ENCODE measurements at places on chromosomes 5 and 9.

GRCh38 chr9:28163619-28164018 lies 590.3 kb upstream of the C9orf72 start:
- H3K4me1 ChIP-seq: no peaks in the 10 kb centered on the region
- no peaks in the 10 kb centered on the region for H3K36me3 ChIP-seq
- H3K4me3 ChIP-seq: no peak overlapping the region
- H3K27me3 ChIP-seq: no peaks in the 10 kb centered on the region

GRCh38 chr5:73352649-73353230 lies 95.8 kb downstream of the FOXD1 start:
- no peak for DNase-seq
- no peaks in the 10 kb centered on the region for H3K36me3 ChIP-seq
- no peaks in the 10 kb centered on the region for H3K4me1 ChIP-seq

DNA sequence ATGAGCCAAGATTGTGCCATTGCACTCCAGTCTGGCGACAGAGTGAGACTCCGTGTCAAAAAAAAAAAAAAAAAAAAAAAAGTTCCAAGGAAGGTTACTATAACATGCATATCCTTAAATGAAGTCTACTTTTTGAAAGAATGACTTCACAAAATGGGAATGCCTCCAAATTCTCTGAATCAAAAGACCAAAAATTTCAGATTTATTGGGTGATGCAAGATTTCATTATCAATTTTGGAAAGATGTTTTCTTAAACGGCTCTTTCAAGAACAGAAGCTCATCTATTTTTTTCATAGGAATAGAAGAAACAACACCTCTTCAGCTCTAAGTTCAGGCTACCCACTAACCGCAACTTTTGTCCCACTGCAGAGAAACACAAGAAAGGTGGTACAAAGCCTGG lies 69.9 kb downstream of the AUH start:
- no peaks in the 10 kb centered on the region for H3K27me3 ChIP-seq
- no peak overlapping the region for H3K4me3 ChIP-seq
- peaks cover 46% of the 10 kb centered on the region for H3K36me3 ChIP-seq

DNA sequence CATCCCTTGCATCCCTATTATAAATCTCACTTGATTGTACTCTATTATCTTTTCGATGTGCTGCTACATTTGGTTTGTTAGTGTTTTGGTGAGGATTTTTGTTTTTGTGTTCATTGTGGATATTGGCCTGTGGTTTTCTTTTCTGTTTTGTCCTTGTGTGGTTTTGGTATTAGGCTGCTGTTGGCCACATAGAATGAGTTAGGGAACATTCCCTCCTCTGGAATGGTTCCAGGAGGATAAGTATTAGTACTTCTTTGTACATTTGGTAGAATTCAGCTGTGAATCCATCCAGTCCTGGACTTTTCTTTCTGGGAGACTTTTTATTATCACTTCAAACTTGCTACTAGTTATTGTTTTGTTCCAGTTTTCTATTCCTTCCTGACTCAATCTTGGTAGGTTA lies 287.2 kb downstream of the CWC27 start:
- no peak overlapping the region for H3K27ac ChIP-seq
- H3K27me3 ChIP-seq: no peaks in the 10 kb centered on the region
- no peaks in the 10 kb centered on the region for H3K36me3 ChIP-seq
- DNase-seq: no peak
- H3K4me1 ChIP-seq: no peaks in the 10 kb centered on the region

- H3K4me3 ChIP-seq: no peak overlapping the region
- no peaks in the 10 kb centered on the region for H3K27me3 ChIP-seq
- peak overlapping the region; percentile 13 for H3K27ac ChIP-seq
- H3K36me3 ChIP-seq: no peaks in the 10 kb centered on the region
Observed at GRCh38 chr5:157267761-157268480, 2.0 kb downstream of the CYFIP2 start.

GRCh38 chr5:131164191-131165118 lies 601 bp downstream of the HINT1 start:
- no peaks in the 10 kb centered on the region for H3K27me3 ChIP-seq
- DNase-seq: peak; percentile 86
- H3K4me1 ChIP-seq: peaks cover 13% of the 10 kb centered on the region
- peak overlapping the region; percentile 92 for H3K4me3 ChIP-seq

- DNase-seq: no peak
- H3K4me1 ChIP-seq: no peaks in the 10 kb centered on the region
- no peak overlapping the region for H3K4me3 ChIP-seq
- H3K27ac ChIP-seq: no peak overlapping the region
- H3K27me3 ChIP-seq: no peaks in the 10 kb centered on the region
Observed at GRCh38 chr5:102537011-102537410, 38.2 kb upstream of the SLCO6A1 start.

DNA sequence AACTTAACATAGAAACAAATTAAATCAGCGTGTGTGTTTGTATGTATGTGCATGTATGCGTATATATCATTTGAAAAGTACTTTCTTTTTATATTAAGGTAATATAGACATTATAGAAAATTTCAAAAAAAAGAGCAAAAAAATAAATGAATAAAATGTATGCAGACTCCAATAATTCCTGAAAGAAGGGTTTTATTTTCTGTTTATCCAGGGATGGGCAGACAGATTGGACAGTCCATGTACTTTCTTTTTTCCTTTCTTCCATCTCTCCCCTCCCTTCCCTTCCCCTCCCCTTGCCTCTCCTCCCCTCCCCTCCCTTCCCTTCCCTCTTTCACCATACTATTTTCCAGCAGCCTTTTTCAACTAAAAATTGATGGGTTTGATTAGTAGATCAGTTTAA lies 123.8 kb downstream of the SGCD start:
- no peaks in the 10 kb centered on the region for H3K4me1 ChIP-seq
- H3K27me3 ChIP-seq: no peaks in the 10 kb centered on the region
- no peak overlapping the region for H3K27ac ChIP-seq
- H3K36me3 ChIP-seq: no peaks in the 10 kb centered on the region
- H3K4me3 ChIP-seq: no peak overlapping the region

- H3K4me1 ChIP-seq: no peaks in the 10 kb centered on the region
- H3K27ac ChIP-seq: no peak overlapping the region
- no peak overlapping the region for H3K4me3 ChIP-seq
- DNase-seq: no peak
- no peaks in the 10 kb centered on the region for H3K27me3 ChIP-seq
- no peaks in the 10 kb centered on the region for H3K36me3 ChIP-seq
Observed at GRCh38 chr9:97109194-97109811, 70.4 kb upstream of the CTSV start.

- H3K27me3 ChIP-seq: no peaks in the 10 kb centered on the region
- no peak for DNase-seq
- H3K4me1 ChIP-seq: no peaks in the 10 kb centered on the region
- no peak overlapping the region for H3K27ac ChIP-seq
- no peaks in the 10 kb centered on the region for H3K36me3 ChIP-seq
Observed at GRCh38 chr5:159682623-159683022, 233.7 kb upstream of the ADRA1B start.

DNA sequence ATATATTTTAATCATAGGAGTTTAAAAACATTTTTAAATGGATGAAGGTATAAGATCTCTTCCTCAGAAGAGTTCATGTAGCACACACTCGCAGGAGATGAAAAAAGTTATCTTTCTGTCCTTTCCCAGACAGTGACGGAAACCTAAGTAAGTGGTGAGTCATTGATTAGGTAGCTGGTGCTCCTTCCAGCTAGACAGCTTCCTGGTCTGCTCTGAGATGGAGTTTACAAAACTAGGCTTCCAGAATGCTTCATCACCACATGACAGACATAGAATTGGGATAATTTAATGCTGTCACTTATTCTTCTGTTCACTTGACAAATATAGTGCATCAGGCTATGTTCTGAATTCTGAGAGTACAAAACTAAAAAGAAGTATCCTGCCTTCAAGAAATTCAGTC lies 2393.0 kb upstream of the C9orf72 start:
- no peaks in the 10 kb centered on the region for H3K4me1 ChIP-seq
- H3K27me3 ChIP-seq: no peaks in the 10 kb centered on the region
- no peak overlapping the region for H3K4me3 ChIP-seq
- H3K27ac ChIP-seq: no peak overlapping the region
- DNase-seq: no peak
- no peaks in the 10 kb centered on the region for H3K36me3 ChIP-seq

GRCh38 chr9:113454914-113455761 lies 8.4 kb upstream of the RGS3 start:
- H3K4me1 ChIP-seq: peaks cover 28% of the 10 kb centered on the region
- no peak overlapping the region for H3K4me3 ChIP-seq
- H3K27me3 ChIP-seq: no peaks in the 10 kb centered on the region
- no peak for DNase-seq
- no peaks in the 10 kb centered on the region for H3K36me3 ChIP-seq
- peak overlapping the region; percentile 92 for H3K27ac ChIP-seq

GRCh38 chr9:70427161-70427945 lies 12.9 kb upstream of the KLF9 start:
- H3K27ac ChIP-seq: peak overlapping the region; percentile 27
- H3K4me1 ChIP-seq: peaks cover 10% of the 10 kb centered on the region
- H3K27me3 ChIP-seq: no peaks in the 10 kb centered on the region
- no peak overlapping the region for H3K4me3 ChIP-seq
- no peak for DNase-seq

DNA sequence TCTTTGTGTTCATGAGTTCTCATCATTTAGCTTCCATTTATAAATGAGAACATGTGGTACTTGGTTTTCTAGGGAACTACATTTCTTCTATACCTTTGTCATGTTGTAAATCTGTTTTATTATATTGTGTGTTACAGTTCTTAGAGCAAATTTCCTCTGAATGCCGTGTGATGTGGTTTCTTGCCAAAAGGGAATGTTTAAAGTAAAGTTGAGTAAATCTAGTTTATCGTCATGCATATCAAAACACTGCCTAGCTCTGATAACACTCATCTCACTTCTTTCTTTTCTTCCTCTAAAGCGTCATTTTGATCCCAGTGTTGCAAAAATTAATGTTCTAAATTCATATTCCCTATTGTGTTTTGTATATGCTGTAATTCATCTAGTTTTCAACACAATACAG lies 295.4 kb upstream of the HAPLN1 start:
- H3K4me3 ChIP-seq: no peak overlapping the region
- no peaks in the 10 kb centered on the region for H3K27me3 ChIP-seq
- no peaks in the 10 kb centered on the region for H3K4me1 ChIP-seq
- no peak overlapping the region for H3K27ac ChIP-seq

- H3K4me1 ChIP-seq: no peaks in the 10 kb centered on the region
- H3K27ac ChIP-seq: no peak overlapping the region
- no peaks in the 10 kb centered on the region for H3K27me3 ChIP-seq
- no peaks in the 10 kb centered on the region for H3K36me3 ChIP-seq
Observed at GRCh38 chr5:120236360-120236759, 227.7 kb upstream of the PRR16 start.

DNA sequence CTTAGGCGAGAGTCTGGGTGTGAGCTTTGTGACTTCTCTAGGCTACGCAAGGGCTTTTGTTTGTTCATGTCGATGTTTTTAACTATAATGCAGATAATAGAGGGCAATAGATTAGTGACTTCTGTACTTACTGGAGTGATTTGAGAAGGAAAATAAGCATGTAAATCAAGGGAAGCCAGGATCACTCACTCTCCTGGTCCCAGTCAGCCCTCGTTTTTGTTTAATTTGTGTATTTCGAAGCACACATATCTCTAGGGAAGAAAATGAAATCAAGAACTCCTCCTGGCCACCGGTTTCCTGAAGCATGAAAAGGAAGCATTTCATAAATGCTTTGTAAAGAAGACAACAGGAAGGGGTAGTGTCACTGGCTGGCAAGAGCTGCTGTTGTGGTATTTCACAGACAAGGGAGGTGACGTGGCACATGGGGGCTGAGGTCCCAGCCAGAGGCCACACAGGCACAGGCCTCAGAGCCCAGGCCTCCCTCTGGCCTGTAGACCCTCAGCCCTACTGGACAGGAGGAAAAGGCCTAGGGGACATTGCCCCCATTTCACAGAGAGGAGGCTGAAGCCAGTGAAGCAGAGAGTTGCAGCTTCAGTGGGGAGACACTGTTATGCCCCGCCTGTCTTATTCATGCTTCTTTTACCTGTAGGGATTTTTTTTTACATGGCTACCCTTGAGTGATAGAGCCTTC lies 34.1 kb downstream of the IRF1 start:
- peak overlapping the region; percentile 3 for H3K4me3 ChIP-seq
- DNase-seq: peak; percentile 77
- H3K27me3 ChIP-seq: no peaks in the 10 kb centered on the region
- H3K4me1 ChIP-seq: peaks cover 56% of the 10 kb centered on the region
- H3K36me3 ChIP-seq: peaks cover 16% of the 10 kb centered on the region

GRCh38 chr5:36058776-36059175 lies 7.9 kb downstream of the UGT3A2 start:
- no peaks in the 10 kb centered on the region for H3K4me1 ChIP-seq
- H3K36me3 ChIP-seq: no peaks in the 10 kb centered on the region
- no peak for DNase-seq
- no peak overlapping the region for H3K27ac ChIP-seq
- H3K4me3 ChIP-seq: no peak overlapping the region
- no peaks in the 10 kb centered on the region for H3K27me3 ChIP-seq

DNA sequence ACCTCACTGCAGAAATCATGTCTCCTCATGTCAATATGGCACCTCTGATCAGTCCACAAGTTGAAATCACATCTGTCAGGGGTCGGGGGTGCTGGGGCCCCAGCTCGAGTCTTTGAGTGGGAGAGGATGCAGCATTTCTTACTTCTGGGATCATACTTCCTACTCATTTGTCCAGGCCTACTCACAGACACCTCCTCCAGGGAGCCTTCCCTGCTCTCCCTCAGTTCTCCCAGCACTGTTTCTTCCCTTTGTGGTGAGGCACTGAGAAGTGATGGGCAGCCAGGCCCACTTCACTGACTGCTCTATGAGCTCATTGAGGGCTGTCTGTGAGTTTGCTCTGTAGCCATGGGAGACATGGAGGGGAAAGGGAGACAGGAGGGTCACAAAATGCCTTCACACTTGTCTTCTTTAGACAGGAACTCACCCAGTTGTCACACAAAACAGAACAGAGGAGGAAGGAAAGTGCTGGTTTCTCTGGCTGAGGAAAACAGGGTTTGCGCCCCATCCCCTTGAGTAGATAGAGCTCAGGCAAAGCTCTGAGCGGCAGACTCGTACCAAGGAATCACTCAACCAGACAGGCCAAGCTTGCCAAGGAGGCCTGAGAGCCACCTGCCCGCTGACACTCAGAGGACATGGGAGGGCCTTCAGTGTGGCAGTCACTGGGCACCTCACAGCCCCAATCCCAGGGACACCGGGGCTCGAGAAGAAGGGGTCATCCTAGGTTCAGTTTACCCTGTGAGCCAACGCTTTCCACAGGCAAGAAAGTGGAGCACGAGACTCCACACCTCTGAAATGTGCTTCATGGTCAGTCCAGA lies 152.9 kb downstream of the GABBR2 start:
- H3K4me1 ChIP-seq: no peaks in the 10 kb centered on the region
- DNase-seq: no peak
- no peak overlapping the region for H3K4me3 ChIP-seq
- no peaks in the 10 kb centered on the region for H3K36me3 ChIP-seq

- no peak overlapping the region for H3K27ac ChIP-seq
- H3K27me3 ChIP-seq: peaks cover 17% of the 10 kb centered on the region
- no peaks in the 10 kb centered on the region for H3K36me3 ChIP-seq
Observed at GRCh38 chr5:136208916-136209315, 16.0 kb upstream of the SMIM32 start.
